ENCODE measurements at places on chromosomes 7 and 10.
A peak's percentile ranks its signal among the peaks of the same experiment; 100 is the strongest.

DNA sequence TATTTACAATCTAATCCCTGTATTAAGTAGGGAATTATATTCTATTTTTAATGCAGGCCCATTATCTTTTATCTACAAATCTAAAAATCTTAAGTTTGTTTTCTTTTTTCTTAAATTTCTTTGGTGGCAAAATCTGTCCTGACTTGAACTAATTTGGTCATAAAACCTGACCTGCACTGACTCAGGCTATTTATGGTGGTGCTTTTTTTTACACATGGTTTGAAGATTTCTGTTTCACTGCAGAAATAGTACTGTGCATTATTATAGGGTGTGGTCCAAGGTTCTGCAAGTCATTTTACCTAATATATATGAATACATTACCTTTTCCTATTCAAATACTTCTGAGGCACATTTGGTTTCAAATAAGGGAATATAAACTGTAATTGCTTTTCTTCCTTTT lies 137.0 kb downstream of the CD36 start:
- DNase-seq: no peak

- no peak for DNase-seq
Measured at GRCh38 chr10:10056961-10057360, 960.7 kb upstream of the CELF2 start.

DNA sequence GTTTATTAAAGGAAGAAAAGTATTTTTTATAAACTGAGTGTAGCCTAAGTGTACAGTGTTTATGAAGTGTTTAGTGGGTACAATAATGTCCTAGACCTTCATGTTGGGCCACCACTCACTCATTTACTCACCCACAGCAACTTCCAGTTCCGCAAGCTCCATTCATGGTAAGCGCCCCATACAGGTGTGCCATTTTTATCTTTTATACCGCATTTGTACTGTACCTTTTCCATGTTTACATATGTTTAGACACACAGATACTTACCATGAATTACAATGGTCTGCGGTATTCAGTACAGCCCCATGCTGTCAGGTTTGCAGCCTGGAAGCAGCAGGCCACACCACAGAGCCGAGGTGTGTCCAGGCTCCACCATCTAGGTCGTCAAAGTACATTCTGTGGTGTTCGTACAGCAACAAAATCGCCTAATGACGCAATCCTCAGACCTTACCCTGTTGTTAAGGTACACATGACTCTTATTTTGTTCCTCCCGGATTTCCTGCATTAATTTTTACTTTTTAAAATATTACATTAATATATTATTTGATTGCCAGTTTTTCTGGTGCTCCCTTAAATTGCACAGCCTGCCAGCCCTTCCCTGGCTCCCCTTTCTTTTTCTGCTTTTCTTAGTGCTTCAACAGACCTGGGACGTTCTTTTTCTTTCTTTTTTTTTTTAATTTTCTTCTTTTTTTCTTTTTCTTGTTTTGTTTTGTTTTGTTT lies 881 bp upstream of the SSBP1 start:
- peak; percentile 7 for DNase-seq

GRCh38 chr10:4195213-4195612 lies 410.2 kb upstream of the KLF6 start:
- no peak for DNase-seq

DNA sequence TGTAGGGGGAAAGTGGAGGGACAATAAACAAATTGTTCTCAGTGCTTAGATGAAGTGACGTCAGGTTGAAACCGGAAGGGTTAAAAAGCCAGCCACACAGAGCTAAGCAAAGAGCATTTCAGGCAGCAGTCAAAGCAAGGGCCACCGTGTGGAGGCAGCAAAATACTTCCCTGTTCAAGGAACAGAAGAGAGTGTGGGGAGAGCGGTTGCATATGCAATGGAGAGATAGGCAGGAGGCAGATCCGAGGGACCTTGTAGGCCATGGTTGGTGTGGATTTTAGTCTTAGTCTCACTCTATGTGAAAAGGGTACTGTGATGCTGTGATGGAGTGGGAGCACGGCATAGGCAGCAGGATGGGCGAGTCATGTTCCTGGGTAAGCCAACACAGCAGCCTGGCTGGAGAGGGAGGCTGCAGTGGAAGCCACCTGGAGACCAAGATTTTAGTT lies 3.8 kb upstream of the STN1 start:
- DNase-seq: peak; percentile 33

- DNase-seq: no peak
Measured at GRCh38 chr7:126524967-126525366, 727.8 kb downstream of the GRM8 start.

DNA sequence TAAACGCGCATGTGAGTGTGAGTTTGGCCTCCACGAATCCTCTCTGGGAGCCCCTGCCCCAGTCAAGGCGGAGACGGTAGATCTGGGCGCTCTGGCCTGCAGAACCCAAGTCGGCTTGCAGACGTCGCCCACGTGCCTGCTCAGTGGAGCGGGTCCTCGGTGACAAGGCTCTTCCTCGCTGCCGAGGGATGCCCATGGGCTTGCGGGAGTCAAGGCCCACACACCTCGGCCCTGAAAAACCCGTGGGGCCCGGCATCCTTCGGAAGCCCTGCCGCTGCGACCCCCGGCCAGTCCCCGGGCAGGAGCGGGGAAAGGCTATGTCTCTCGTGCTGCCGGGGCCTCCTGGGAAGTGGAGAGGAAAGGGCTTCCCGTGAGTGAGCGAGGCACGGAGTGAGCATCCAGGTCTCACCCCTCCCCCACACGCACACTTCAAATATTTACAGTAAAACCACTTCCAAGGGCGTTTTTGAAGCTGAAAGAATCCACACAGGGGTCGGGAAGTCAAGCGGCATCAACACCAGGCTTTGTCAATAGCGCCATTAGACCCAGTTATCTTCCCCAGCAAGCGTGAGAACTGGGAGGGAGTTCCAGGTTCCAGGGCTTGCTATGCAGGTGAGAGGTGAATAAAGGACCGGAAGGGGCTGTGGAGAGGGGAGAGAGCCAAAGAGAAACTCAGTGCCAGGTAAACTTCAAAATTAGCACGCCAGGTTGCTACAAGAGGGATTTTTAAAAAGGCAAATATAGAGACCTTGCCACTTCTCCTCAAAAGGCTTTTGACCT lies 1.1 kb upstream of the MNX1 start:
- DNase-seq: no peak
